ENCODE measurements at places on chromosomes 11 and 22. TPM values are rescaled to one million over a fixed set of nuclear protein-coding genes. Genes with fewer than 3 reads are reported as not detected.

- no peak for DNase-seq
Measured at GRCh38 chr11:72951888-72952287, 137.7 kb downstream of the ATG16L2 start.

The E2F8 gene
- not detected for total RNA-seq

- no peak for DNase-seq
Measured at GRCh38 chr11:125320347-125321076, 156.0 kb downstream of the PKNOX2 start.

DNA sequence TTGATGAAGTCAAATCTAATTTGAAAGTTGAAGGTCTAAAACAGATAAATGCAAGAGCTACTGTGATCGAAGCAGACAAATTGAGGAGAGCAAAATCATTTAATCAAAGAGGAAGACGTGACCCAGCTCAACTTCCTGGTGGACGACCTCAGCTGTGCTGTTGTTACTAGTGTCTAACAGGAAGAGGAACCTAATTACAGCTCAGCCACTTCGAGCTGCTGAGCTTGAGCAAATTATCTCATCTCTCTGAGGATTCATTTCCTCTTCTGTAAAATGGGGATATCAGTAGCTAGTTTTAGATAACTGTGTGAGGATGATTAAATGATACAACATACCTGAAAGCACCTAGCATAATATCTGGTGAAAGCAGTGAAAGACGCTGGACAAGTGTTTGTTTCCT lies 48.6 kb upstream of the OLFML1 start:
- no peak for DNase-seq

- DNase-seq = no peak
Measured at GRCh38 chr11:38256436-38256835, 1658.4 kb upstream of the RAG2 start.

DNA sequence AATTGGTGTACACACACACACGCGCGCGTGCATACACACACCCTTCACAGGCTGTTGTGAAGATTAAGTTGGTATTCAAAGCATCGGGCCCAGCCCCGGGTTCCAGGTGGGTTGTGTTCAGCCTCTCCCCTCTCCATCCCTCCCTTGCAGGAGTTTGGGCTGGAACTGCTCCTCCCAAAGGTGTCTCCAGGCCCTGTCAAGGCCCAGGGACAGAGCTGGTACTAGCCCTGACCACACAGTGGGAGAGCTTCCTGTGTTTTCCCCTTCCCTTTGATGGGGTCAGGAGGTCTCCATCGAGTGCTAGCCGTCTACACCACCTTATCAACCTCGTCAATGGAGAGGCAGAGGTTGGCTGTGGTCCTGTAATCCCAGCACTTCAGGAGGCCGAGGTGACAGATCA lies 36.5 kb upstream of the CSNK1E start:
- no peak for DNase-seq

GRCh38 chr22:23705358-23705757 lies 14.5 kb downstream of the RGL4 start:
- no peak for DNase-seq

DNA sequence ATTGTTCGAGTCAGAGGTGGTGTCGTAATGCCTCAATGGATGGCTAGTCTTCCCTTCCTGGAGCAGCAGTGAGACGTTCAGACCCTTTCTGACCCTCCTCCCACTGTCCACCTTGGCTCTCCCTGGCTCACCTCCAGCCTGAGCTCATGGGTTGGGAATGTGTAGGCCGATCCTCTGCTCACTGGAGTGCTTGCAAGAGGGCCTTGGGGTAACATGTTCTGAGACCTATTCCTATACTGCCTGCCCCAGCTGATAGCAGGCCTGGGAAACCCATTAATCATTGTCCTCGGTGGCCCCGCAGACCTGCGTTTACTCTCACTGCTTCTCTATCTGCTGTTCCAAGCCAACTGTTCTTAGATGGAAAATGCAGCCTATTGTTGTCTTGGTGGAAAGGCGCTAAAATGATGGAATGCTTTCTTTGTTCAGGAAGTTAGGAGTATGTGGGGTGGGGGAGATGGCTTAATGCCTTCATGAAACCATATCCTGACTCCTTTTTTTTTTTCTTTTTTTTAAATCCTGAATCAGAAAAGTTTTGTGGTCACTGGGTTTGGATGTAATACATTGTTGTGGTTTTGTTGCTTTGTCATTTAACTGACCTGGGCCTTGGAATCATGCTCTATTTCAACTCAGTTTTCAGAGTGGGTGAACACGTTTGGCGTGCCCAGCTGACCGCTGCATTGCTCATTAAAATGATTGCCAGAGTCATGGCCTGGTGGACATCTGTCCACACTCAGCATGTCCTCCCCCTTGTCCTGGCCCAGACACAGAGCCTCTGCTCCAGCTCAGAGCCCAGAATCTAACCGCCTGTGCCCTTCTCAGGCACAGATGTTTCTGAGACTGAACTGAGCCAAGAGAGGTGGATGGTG lies 72.5 kb downstream of the MICAL2 start:
- peak; percentile 56 for DNase-seq

DNA sequence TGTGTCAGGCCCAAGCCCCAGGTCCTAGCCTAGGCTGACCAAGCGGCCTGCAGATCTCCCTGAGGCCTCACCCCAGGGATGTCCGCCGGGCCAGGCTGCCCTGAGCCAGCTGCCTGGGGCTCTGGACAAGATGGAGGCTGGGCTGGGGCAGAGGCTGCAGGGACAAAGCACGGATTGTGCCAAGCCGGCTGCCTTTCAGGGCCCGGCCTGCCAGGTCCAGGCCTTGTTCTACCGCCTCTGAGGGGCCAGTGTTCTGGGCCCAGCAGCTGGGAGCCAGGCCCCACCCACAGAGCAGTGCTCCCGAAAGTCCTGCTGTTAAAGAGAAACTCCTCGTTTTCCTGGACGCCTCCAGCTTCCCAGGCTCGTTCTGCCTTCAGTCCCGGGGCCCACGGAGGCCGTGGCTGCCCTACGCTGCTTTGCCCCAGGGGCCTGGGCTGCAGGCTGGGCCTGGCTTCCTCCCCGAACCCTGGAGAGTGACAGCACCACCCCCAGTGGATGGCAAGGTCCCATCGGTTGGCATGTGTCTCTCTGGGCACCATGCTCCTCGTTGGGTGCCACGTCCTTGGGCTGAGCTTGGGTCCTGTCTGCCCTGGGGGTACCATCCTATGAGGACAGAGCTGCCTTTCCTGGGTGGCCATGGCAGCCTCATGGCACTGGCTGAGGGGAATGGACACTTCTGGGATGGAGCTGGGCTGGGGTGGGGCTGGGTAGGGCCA lies 7.6 kb downstream of the BRSK2 start:
- no peak for DNase-seq

GRCh38 chr11:86983021-86983488 lies 27.9 kb upstream of the FZD4 start:
- no peak for DNase-seq

- no peak for DNase-seq
Measured at GRCh38 chr22:45775569-45776312, 104.1 kb downstream of the ATXN10 start.

The OR56A1 gene
- not detected for total RNA-seq

DNA sequence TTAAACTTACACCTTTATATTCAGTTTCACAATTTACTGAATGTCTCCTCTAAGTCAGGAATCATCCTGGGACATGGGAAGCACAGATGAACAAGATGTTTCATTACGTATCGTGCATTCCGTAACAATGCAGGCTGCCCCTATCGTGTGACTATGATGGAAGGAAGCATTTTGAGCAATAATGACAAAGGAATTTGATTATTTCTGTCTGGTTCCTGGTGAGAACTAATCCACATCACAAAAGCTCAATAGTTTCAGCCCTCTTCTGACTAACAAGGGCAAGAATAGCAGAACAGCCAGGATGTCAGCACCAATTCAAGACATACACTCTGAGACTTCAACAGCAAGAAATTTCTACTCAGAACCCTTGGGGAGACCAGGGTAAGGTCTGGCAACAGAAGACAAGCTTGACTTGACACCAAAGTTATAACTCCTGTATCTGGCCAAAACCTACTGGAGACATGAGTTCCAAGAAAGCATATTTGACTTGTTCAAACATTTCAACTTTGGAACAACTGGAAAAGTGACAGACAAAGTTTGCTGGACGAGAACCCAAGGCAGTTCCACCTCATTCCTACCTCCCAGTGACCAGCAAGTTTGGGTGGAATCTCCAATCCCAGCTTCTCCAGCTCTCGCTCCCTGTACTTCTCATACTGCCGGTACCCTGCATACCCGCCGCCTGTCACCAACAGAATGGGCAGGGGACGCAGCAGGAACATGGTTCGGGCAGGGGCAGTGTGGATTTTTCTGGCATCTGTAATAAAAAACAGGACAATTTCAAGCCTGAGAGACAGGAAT lies 14.3 kb downstream of the PISD start:
- no peak for DNase-seq

The ESAM gene
- 70.0 TPM for total RNA-seq

Data from omental fat pad (tissue), 4 donors.